ENCODE measurements at places on chromosomes 5 and 9.

- no peak for DNase-seq
These were observed 44.0 kb upstream of the MAP1B start for GRCh38 chr5:72063219-72063819.

DNA sequence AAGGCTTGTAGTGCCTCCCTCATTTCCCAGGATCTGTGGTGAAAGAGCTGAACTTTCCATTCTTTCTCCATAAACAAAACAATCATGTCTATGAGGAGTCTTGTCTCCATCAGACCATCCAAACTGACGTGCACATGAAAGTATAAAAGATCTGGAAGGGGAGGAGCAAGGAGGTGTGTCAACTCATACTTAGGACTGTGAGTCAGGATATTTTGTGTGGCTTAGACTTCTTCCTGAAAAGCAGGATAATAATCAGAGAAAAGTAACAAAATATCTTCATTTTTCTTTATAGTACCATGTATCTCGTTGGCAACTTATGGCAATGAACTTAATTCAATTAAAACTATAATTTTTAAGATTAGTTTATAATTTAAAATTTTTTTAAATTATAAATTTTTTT, 96.0 kb upstream of the PRRC1 start:
- DNase-seq = no peak

- no peak for DNase-seq
These were observed 76.7 kb upstream of the SPOCK1 start for GRCh38 chr5:137575847-137576246.

- DNase-seq = no peak
These were observed 58.2 kb upstream of the PRR16 start for GRCh38 chr5:120405923-120406322.
